Activated CD8-positive, alpha-beta T cell treated with anti-CD3 and anti-CD28 coated beads, Interleukin-2, amount 10 ng/mL, durations not matched to agents 7 days and 5 days (primary cell): ENCODE measurements at places on chromosomes 5 and 9. TPM values are rescaled to one million over a fixed set of nuclear protein-coding genes. Genes with fewer than 3 reads are reported as not detected.

The TENT4A gene
- 45.5 TPM for total RNA-seq

The OR1L1 gene
- not detected for total RNA-seq

The DDX4 gene
- total RNA-seq: 0.23 TPM

The NR6A1 gene
- total RNA-seq: 0.26 TPM

The ERGIC1 gene
- 52.7 TPM for total RNA-seq

The SEMA6A gene
- not detected for total RNA-seq

The C5orf52 gene
- not detected for total RNA-seq

The IL3 gene
- not detected for total RNA-seq

The IRGM gene
- 3.0 TPM for total RNA-seq

The PROB1 gene
- 5.2 TPM for total RNA-seq

The CCDC69 gene
- 87.6 TPM for total RNA-seq

The TRPM6 gene
- not detected for total RNA-seq

The IFNA13 gene
- not detected for total RNA-seq

The TXNDC8 gene
- total RNA-seq: not detected

The SV2C gene
- not detected for total RNA-seq

The ENG gene
- total RNA-seq: 22.9 TPM

The ECSCR gene
- total RNA-seq: not detected

The ARL14EPL gene
- total RNA-seq: not detected

The MYMK gene
- total RNA-seq: not detected

The MOB3B gene
- total RNA-seq: 2.8 TPM

The CARTPT gene
- not detected for total RNA-seq

The PRDM9 gene
- not detected for total RNA-seq

The DCAF10 gene
- total RNA-seq: 19.7 TPM

The SLC25A48 gene
- not detected for total RNA-seq

The ADAMTS2 gene
- not detected for total RNA-seq

The PITX1 gene
- not detected for total RNA-seq

The WWC1 gene
- not detected for total RNA-seq

The CSF2 gene
- 0.61 TPM for total RNA-seq

The NTRK2 gene
- total RNA-seq: 0.05 TPM

The ADAMTS13 gene
- 1.4 TPM for total RNA-seq

The RANBP3L gene
- not detected for total RNA-seq

The TIMD4 gene
- total RNA-seq: 4.0 TPM

The CCL28 gene
- total RNA-seq: 11.9 TPM

The CCNJL gene
- not detected for total RNA-seq

The MZB1 gene
- 19.0 TPM for total RNA-seq

The TSLP gene
- total RNA-seq: not detected

The HSPA5 gene
- total RNA-seq: 148 TPM

The IL6ST gene
- total RNA-seq: 28.3 TPM

The TRIM14 gene
- 85.2 TPM for total RNA-seq

The TMEM38B gene
- total RNA-seq: 6.4 TPM

The TMEM215 gene
- total RNA-seq: not detected

The S100Z gene
- total RNA-seq: 3.2 TPM

The QRFP gene
- total RNA-seq: not detected

The PCDHGB2 gene
- total RNA-seq: 0.13 TPM
